Inflammatory macrophage treated with lipopolysaccharide for 4 hours (primary cell): ENCODE measurements at places on chromosomes 2 and 18.

DNA sequence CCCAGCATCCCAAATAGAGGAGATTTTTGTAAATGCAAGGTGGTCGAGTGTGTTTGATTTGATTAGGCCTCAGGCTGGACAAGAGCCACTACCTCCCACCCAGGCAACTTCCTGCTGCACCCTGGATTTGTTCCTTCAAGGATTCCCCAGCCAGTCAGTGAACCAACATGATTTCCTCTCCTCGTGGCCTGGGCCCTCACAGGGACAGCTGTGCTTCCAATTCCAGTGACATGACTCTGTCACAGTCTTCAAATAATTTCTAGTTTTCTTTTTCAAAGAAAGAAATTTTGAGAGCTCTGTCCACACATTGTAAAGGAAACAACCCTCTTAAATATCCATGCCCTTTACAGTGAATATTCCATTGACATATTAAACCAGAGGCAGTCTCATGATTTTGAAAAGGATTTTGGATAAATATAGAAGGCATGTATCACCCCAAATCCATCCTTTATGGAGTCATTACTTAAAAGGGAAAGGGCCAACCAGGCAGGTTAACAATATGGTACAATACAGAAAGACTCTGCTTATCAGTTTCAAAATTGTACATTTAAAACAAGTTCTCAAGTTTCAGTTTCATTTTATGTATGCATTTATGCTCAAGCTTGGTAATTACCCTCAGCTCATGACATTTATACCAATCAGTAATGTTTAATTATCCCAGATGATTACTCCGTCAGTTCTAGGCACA lies 121.3 kb upstream of the FOSL2 start:
- DNase-seq = peak; percentile 70

DNA sequence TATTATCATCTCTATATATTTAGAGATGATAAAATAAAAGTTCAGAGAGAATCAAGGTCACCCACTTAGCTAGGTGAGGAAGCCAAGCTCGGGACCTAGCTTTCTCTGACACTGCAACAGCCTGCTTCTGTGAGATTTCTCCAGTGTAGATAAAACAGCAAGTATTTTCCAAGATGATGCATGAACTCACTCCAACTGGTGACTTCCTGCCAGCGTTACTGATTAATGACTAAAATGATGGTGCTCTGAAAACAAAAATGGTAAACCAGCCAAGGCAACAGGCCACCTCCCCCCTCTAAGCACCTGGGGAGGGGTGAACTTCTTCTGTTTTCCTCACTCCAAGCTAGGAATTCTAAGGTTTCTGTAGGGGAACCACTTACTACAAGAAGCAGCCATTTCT lies 510.2 kb upstream of the ID2 start:
- no peak for DNase-seq

GRCh38 chr2:239462671-239463506 lies 62.1 kb upstream of the HDAC4 start:
- no peak for DNase-seq

DNA sequence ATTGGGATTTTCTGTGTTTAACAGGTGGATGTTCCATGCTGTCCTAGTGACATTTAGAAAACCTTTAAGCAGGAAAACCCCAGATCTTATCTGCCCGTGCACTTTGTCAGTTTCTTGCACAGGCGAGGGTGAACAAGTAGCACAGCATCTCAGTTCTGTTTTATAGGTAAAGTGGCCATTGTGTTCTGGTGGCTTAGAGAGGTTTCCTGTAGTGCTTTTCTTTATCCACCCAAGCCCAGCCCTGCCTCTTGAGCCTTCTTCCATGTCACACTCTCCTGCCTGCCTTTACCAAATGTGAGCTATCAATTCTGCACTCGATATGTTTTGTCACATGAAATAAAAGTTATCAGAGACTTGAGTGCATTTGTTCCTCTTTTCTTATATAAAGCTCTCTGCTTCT lies 135.3 kb upstream of the NOSTRIN start:
- DNase-seq = no peak
